ENCODE measurements at places on chromosomes 2 and 18.

DNA sequence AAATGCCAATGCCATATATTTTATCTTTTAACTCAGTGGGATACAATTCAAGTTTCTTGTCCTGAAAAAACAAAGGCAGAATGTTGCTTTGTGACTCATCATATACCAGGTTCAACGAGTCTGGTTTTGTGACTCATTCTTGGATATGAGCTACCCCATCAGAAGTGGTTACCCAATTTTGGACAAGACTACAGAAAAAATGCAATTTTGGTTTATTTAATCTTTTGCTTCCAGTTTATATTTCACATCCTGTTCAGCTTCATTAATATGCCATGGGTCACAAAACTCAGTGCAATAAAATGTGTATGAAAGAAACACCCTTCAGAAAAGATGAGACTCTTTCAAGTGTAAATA is 25.0 kb downstream of the FN1 start:
- DNase-seq: no peak

DNA sequence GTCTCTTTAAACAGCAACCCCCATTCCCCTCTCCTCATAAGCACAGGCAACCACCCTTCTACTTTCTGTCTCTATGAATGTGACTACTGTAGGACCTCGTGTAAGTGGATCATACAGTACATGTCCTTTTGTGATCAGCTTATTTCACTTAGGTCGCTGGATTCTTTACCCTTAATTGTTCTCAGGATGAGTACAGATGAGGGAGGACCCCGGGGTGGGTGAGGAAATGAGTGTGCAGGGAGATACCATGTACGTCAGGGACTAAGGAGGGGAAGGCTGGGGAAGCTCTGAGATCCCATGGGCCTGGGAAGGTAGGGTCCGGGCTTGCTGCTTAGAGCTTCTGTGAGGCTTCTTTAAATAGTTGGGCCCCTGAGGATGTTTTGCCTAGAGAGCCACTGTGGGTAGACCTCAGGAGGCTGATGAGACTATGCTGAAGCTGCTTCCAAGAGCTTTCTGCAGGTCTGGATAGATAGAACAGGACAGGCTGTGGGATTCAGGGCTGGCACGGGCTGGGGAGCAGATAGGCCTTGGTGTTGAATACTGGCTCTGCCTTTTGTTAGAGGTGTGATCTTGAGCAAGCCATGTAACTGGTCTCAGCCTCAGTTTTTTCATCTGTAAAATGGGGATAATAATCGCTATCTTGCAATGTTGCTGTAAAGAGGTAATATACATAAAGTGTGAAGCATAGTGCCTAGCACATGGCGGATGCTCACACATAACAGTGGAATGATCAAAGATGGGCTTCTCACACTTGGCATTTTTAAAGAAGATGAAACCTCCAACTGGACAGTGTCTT is 155.3 kb downstream of the PRKCE start:
- DNase-seq: no peak

GRCh38 chr2:40434731-40435271 is 17.1 kb downstream of the SLC8A1 start:
- DNase-seq: no peak

GRCh38 chr2:200695601-200696000 is 109.8 kb downstream of the AOX1 start:
- DNase-seq: no peak

- DNase-seq: no peak
Observed at GRCh38 chr18:58288921-58289797, 245.1 kb downstream of the NEDD4L start.

GRCh38 chr2:182166406-182166805 is 180.8 kb downstream of the PPP1R1C start:
- DNase-seq: no peak

DNA sequence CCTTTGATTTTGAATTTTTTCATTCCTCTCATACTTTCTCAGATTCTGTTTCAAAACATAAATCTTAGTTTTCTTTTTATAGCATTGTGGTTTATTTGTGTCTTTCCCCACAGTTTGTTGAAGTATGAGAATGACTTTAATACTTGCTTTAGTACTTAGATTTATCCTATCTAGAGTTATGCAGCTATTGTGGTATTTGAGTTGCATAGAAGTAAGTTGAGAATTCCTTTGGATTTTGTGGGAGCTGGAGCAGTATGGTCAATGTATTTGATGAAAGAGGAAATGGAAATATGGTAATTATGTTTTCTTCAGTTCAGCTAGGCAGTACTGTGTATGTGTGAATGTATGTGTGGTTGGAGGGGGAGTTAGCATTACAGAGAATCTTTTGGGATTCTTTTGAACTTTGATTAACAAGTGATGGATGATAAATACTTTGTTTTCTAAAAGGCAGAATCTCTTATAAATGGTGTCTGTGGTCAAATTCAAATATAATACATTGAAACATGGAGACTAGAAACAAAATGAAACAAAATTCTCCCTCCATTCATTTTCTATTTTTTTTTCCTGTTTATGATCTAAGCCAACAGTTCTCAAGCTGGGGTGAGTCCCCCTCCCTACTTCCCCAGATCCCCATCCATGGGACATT is 3.0 kb downstream of the ACVR2A start:
- DNase-seq: no peak

- no peak for DNase-seq
Observed at GRCh38 chr2:16617282-16618266, 48.1 kb downstream of the CYRIA start.

GRCh38 chr2:167132066-167132465 is 243.8 kb downstream of the XIRP2 start:
- DNase-seq: no peak

DNA sequence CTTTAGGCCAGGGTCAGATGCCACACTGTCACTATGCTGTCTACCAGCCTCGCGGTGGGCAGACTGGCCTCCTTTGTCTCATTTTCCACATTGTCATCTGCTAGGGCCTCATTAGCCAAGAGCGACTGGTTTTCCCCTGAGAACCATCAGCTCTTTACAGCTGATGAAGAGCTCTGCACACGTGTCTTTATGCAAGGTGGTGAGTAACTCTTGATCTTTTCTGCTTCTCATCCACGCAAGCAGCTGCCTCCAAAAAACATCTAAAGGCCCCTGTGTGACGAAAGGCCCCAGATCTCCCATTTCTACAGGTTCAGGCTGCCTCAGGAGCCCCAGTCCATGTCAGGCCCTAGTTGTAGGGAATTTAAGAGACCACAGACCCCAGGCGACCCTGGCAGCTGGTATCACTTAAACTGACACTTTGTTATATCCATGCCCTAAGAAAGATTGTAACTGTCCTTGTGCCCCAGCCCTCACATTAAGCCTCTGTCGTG is 52.9 kb downstream of the DPYSL5 start:
- DNase-seq: no peak

- DNase-seq: no peak
Observed at GRCh38 chr2:122514451-122514996, 759.1 kb downstream of the TSN start.
